ENCODE measurements at places on chromosomes 12 and 14. TPM values are rescaled to one million over a fixed set of nuclear protein-coding genes. Genes with fewer than 3 reads are reported as not detected.

Gene AEBP2
- total RNA-seq = 32.4 TPM

Gene ASPG
- not detected for total RNA-seq

Gene AQP6
- total RNA-seq = not detected

Gene KLRC2
- total RNA-seq = not detected

Gene JAG2
- total RNA-seq = 2.9 TPM

Gene TCL1B
- total RNA-seq = not detected

Gene MDM1
- total RNA-seq = 16.5 TPM

Gene TAS2R46
- 0.31 TPM for total RNA-seq

DNA sequence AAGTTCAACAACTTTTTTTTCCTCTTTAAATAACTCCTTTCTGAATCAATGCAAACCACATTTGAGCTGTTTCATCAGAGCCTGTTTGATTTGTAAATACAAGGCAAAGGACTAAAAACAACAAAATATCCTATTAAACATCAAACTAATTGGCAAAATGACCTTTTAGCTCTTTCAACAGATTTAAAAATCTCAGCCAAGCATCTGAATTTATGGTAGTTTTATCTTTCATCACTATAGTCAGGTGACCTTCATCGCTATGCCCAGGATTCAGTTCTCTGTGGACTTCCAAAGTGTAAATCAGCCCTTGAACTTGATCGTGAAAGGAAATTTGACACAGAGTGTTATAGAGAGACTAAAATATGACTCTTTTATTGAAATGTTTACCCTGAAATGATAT is 1554.5 kb upstream of the FLRT2 start:
- no peak for DNase-seq

DNA sequence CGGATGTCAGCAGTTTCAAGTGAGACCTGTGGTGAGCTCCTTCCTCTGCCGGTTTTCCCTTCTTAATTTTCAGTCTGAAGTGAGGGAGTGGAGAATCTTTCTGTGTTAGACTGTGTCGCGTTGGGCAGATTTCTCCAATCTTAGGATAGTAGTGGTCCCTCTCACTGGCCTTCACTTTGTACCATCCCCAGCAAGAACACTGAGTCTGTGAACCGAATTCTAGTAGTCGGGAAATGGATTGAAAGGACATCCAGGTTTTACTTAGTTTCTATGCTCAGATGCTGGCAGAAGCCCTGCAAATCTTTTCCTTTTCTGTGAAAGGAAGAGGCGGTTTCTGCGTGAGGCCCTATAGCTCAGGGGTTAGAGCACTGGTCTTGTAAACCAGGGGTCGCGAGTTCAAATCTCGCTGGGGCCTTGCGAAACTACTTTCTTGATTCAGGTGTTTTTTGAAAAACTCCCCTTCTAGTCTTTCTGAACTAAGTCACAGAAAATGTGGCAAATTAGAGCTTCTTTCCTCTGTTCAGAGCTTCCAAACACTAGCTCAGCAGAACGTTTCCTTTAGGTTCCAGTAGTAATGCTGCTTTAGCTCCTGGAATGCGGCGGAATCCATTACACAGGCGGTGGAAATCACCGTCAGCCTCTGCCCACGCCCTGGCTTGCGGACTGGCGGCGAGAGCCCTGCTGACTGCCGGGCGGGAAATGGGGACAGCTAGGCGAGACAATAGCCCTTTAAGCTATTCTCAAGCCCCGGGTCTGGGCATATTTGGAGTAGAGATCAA is 2.8 kb upstream of the RNASE4 start:
- peak; percentile 95 for DNase-seq

- peak; percentile 94 for DNase-seq
Observed at GRCh38 chr12:1606021-1606622, 11.7 kb upstream of the FBXL14 start.

GRCh38 chr14:96442355-96442754 is 50.4 kb downstream of the AK7 start:
- no peak for DNase-seq

DNA sequence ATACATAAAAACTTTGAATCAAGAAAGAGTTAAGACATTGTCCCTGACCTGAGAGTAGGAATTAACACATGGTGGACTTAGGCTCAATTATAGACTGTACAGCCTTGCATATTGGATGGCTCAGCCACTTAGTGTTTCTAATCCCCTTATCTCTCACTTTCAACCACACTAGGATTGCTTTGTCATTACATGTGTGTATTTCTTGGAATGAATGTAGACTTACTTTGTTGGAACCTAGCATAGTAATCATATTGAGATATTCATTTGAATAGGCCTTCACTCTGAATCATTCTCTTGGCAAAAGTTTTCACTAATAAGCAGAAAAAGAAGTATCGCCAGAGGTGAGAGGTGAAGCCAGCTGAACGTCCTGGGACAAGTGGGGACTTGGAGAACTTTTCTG is 1973.9 kb upstream of the FLRT2 start:
- DNase-seq = no peak

GRCh38 chr12:558580-558979 is 98.8 kb downstream of the B4GALNT3 start:
- DNase-seq = no peak

GRCh38 chr14:96629558-96630222 is 127.5 kb downstream of the PAPOLA start:
- DNase-seq = no peak

GRCh38 chr12:51620448-51620847 is 29.4 kb downstream of the SCN8A start:
- no peak for DNase-seq

- DNase-seq = no peak
Observed at GRCh38 chr12:130715150-130715997, 725 bp downstream of the RIMBP2 start.

DNA sequence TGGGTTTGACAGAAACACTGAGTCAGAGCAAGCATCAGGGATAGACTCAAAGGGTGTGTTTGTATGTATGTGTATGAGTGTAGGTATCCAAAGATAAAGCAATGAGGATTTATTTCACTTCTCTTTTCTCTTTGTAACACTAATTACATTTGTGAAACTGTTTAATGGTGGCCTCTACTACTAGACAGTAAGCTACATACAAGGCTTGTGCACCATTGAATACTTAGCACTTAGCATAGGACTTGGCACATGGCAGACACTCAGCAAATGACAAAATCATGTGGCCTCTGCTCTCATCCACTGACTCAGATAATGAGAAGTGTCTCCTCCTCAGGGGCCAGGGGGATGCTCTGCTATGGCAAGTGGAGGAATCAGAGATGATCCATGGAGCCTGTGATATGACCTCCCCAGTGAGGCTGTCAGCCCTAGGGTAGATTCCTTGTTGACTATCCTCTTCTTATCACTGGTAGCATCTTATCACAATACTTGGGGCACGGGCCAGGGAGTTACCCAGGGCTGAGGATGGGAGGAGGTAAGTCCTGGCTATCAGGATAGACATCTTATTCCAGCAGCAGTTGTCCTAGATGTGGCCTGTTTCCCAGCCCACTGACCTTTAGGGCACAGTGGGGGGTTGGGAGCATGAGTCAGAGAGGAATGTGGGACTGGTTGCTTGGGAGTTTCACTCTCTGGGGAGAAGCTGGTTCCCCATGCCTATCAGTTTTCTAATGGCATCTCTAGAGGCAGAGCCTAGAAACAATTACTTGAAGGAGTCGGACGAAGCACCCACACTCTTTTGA is 71.2 kb upstream of the HOXC13 start:
- DNase-seq = no peak

- no peak for DNase-seq
Observed at GRCh38 chr14:23670481-23670880, 34.3 kb downstream of the DHRS2 start.

DNA sequence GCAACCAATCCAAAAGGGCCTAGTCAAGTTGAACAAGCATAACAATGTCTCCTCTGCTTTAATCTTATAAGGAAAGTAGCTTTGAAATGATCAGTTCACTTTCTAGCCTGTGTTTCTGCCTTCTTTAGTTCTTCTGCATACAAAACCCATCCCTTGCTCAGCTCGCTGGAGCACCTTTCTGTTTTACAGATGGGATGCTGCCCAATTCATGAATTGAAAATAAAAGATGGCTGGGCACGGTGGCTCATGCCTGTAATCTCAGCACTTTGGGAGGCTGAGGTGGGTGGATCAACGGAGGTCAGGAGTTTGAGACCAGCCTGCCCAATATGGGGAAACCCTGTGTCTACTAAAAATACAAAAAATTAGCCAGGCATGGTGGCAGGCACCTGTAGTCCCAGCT is 4.5 kb upstream of the RFC5 start:
- no peak for DNase-seq

DNA sequence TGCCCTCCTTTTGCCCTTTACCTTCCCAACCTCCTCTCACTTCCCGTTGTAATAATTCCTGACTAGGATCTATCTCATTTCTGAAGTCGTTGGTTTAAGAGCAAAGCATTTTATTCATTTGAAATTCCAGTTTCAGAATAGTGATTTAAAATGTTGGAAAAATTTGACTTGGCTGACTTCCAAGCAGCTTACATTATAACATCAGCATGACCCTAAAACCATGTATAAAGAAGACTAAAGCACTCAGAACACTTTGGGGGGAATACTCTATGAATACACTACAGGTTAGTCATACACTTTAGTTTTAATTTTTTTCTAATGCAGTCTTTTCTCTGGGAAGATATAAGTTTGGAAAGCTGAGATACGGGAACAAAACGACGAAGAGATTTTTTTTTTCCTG is 161.1 kb downstream of the BTG1 start:
- DNase-seq = no peak

- no peak for DNase-seq
Observed at GRCh38 chr12:130160711-130161231, 1.5 kb upstream of the FZD10 start.

DNA sequence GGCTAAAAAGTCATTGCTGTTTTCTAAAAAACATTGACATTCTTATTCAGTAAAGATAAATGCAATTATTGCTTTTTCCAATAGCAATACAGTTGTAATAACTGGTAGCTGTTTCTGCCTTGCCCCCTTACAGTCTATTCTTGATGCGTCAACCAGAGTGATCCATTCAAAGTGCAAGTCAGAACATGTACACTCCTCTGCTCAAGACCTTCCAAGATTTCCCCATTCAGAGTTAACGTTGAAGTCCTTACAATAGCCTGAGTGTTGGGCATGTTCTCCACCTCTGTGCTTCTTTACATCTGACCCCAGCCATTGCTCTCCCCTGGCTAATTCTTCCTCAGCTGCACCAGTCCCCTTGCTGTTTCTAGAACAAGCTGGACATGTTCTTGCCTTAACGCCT is 24.3 kb downstream of the VRK1 start:
- no peak for DNase-seq

DNA sequence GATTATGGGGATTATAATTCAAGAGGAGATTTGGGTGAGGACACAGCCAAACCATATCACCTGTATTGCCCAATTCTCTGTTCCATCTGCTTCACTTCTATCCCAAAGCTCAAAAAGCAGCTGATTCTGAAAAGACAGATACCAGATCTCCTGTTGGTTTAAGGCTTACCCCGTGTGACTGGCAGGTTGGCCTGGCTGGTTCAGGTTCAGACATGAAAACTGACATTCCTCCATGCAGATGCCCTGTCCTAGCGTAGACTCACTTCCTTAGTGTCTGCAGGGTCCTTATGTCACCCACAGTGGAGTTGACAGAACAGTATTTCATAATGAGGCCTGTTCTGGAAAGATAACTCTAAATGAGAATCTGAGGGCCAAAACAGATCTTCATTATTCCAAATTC is 61.1 kb upstream of the FLRT2 start:
- DNase-seq = no peak

DNA sequence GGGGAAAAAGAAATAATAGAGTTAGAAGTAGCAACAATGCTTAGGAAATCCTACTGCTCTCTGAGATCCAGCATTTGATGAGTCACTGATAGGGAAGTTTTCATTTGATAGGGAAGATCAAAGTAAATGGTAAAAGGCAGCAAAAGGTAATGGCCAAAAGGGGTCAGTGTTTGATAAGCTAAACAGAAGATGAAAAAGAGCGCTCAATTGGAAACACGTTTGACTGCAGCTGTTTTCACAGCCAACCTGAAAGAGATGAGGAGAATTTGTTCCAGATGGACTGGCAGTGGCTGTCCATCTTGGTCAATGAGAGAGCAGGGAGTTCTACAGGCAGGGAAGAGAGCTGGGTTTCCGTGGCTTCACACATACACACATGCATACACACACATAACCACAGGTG is 264.2 kb downstream of the TMEM132C start:
- DNase-seq = no peak

DNA sequence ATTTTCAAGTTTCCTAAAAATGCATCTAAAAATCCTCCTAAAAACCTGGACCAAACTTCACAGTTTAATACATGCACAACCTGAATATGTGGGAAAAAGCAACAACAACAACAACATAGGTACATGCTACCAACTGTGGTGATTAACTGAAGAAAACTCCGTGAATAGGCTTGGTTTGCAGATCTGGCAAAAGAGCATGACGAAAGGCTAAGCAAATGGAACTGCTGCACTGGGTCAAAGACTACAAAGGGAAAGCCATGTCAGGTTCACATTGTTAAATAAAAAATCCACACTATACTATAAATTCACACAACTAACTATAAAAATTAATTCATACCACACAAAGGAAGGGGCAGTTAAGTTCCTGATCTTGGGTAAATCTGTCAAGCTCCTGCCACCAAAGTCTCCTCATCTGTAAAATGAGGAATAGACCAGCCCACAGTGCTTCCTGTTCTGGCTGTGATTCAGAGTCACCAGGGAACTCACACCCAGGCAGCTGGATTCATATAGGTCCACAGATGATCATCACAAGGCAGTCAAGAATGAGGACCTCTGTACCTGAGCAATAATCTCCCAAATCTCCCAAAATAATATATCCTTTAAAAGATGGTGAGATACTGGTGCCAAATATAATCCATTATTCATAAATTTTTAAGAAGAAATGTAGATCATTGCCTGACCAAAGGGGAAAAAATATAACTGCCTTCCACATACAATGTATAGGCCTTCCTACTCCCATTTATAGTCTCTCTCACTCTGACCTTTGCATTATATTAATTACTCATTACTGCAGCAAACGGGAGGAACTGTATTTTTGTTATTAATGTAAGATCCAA is 7.0 kb downstream of the CORO1C start:
- DNase-seq = peak; percentile 45

GRCh38 chr12:68378872-68379606 is 46.9 kb upstream of the MDM1 start:
- DNase-seq = no peak

DNA sequence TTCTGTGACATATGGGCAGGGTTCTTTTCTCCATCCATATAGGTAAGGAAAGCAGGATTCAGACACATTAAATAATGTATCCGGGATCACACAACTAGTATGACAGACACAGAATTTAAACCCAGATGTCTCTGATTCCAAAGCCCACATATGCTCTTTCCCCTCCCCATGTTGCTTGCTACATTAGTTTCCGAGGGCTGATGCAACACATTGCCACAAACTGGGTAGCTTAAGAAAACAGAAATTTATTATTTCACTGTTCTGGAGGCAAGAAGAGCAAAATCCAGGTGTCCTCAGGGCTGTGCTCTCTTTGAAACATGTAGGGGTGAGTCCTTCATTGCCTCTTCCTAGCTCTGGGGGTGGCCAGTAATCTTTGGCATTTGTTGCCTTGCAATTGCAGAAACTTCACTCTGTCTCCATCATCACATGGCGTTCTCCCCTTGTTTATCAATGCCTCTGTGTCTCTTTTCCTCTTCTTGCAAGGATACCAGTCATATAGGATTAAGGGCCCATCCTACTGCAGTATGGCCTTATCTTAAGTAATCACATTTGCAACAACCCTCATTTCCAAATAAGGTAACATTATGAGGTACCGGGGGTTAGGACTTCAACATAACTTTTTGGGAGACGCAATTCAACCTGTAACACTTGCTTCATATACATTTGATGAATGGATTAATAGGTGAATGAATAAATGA is 83.0 kb upstream of the CCND2 start:
- no peak for DNase-seq

Data from activated naive CD4-positive, alpha-beta T cell treated with anti-CD3 and anti-CD28 coated beads for 36 hours (primary cell).